Activated CD4-positive, alpha-beta memory T cell treated with anti-CD3 and anti-CD28 coated beads for 36 hours (primary cell): ENCODE measurements at places on chromosomes 2 and 18. TPM values are rescaled to one million over a fixed set of nuclear protein-coding genes. Genes with fewer than 3 reads are reported as not detected.

Gene SP140
- total RNA-seq = 151 TPM

Gene TNFAIP6
- not detected for total RNA-seq

Gene ASPRV1
- total RNA-seq = 0.71 TPM

Gene CHST9
- total RNA-seq = not detected

Gene SERPINB7
- total RNA-seq = not detected

Gene MLPH
- not detected for total RNA-seq

Gene CCDC121
- total RNA-seq = 0.36 TPM

Gene EGR4
- total RNA-seq = 0.34 TPM

Gene TUBA3E
- not detected for total RNA-seq

Gene GRB14
- total RNA-seq = not detected

Gene SERPINB10
- total RNA-seq = not detected

Gene TRMT61B
- total RNA-seq = 16.7 TPM

Gene SLC4A3
- not detected for total RNA-seq

Gene PID1
- total RNA-seq = not detected

Gene ACKR3
- total RNA-seq = 1.2 TPM

Gene ITPRIPL1
- total RNA-seq = 30.2 TPM

Gene MC4R
- not detected for total RNA-seq

Gene SLC19A3
- not detected for total RNA-seq

Gene DOCK10
- 139 TPM for total RNA-seq

Gene ELOA2
- total RNA-seq = not detected

Gene NEURL3
- 1.1 TPM for total RNA-seq

Gene SLC4A5
- 2.9 TPM for total RNA-seq

Gene CPO
- total RNA-seq = not detected

Gene CCDC138
- 9.5 TPM for total RNA-seq

Gene NT5DC4
- total RNA-seq = not detected

Gene HJURP
- total RNA-seq = 98.4 TPM

Gene MRPL44
- total RNA-seq = 41.6 TPM

Gene EPB41L5
- 2.7 TPM for total RNA-seq

Gene CD28
- total RNA-seq = 279 TPM

Gene MAP3K20
- 7.0 TPM for total RNA-seq

Gene PSTPIP2
- total RNA-seq = 13.5 TPM

Gene NPHP1
- total RNA-seq = 2.0 TPM

Gene ANKRD62
- not detected for total RNA-seq

Gene SNTG2
- total RNA-seq = 0.94 TPM

Gene AGXT
- total RNA-seq = not detected

Gene DSC3
- total RNA-seq = not detected

Gene RAB12
- 9.4 TPM for total RNA-seq

Gene BMP10
- total RNA-seq = not detected

Gene ANKRD30B
- total RNA-seq = not detected

Gene PTPN2
- 73.3 TPM for total RNA-seq

Gene NXPH2
- total RNA-seq = not detected

Gene MYOM1
- total RNA-seq = 0.90 TPM
